ENCODE measurements at places on chromosomes 3 and 15.

DNA sequence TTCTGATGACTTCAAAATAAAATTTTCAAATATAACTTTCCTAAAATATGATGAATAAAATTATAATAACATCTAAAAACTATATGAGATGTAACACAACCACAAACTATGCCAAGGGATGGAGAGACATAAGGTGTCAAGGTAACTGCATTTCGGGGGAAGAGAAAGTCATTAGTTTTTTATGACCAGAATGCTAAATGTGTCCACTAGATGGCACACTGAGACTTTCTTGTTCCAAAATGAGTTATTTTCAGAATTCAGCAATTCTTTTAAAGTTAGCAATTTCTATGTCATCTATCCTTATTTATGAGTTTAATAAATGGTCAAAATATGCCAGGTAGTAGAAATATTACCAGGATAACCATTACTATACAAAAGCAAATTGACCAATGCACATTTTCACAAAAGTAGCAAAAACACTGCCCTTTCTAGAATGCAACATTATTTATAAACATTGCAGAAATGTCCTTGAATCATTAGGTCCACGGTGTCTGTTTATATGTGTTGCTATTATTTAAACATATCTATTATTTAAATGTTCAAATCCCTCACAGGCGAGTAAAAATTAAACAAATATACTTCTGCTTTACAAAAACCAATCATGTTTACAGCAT lies 374.2 kb downstream of the PLCL2 start:
- no peak for DNase-seq

DNA sequence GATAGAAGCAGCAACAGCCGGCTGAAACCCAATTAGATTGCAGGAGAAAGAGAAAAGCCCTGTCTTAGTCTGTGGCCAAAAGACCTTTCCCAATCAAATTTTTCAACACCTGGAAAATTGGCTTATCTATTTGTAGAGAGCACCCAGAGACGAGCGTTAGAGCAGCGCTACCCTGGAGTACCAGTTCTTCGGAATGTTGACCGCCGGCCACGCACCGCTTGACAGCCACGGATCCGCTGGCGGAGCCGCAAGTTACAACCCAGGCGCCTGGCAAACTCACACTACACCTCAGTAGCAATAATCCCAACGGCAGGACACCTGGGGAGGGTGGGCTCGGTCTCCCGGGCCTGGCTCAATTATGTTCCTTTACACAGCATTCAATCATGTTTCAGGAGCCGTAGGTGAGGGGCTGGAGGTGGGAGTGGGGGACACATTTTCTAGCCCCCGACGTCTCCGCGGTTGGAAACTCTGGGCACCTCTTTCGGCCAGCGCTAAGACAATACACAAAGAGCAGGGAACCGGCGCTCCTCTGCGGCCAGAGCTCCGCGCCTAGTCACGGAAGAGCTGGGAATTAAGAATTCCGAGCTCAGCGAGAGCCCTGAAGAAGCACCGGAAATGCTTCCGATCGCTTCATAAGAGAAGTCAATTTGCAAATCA lies 1.2 kb downstream of the MB21D2 start:
- DNase-seq = no peak

DNA sequence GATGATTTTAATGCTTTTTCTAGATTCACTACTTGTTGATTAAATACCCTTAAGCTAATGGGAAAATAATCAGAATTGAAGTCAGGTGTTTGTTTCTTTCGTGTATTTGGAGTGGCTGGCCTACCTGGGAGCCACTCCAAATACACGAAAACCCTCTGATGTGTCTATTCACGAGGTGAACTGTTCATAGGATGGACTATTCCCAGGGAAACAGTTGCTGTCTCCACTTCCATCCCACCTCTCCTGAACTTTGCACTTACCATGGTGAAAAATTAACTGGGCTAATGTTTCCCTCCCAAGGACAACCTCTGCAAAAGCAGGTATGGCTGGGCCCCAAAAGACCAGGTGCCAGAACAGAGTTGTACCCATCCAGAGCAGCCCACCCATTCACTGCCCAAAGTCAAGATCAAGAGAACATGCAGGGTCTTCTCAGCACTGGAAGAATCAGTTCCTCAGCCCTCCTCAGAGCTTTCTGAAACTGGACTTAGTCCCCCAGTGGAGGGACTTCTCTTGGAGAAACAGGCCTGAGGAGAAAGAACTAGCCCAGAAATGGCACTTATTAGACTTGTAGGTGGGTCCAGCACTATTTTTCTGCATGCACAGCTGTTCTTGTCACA lies 2.9 kb upstream of the SMAD3 start:
- no peak for DNase-seq

DNA sequence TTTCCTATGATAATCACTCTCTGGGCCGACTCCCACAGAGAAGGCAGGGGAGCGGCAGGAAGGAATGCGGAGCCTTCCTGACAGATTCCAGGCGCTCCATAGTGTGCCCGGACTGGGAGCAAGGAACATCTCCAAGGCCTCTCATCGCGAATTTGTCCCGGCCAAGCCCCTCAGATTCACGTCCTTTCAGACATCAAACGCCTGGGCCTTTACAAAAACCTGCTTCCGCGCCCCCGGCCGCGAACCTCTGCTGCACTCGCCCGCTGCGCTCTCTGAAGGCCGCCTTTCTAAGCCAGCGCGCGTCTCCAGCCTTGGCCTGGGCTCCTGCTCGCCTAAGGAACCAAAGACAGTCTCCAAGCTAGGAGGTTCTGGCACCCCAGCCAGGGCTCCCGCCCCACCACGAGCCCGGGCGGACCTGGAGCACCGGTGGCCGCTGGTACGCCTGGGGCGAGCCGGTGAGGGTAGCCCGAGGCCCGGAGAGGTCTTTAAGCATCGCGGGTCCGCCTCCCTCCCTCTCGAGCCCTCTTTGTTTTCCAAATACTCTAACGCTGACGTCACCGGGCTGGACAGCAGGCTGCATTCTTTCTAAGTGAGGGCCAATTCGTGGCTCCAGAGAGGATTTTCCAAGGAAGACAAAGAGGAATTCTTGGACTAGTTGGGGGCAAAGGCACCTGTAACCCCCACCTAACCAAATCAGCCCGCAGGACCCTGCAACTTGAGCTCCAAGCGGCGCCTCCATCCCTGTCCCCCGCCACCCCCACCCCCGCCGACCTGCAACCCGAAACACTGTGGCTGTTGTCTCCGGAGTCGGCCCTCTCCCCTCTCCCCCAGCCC lies 759 bp downstream of the AMOTL2 start:
- DNase-seq = no peak

GRCh38 chr3:62041681-62042080 lies 331.7 kb downstream of the FEZF2 start:
- DNase-seq = no peak

- no peak for DNase-seq
Observed at GRCh38 chr15:75920079-75920478, 16.4 kb downstream of the FBXO22 start.
